Stimulated activated CD4-positive, alpha-beta T cell treated with anti-CD3 and anti-CD28 coated beads, Interleukin-15, amount 100 ng/mL, for 1 hour (primary cell): ENCODE measurements at places on chromosomes 5 and 9.

DNA sequence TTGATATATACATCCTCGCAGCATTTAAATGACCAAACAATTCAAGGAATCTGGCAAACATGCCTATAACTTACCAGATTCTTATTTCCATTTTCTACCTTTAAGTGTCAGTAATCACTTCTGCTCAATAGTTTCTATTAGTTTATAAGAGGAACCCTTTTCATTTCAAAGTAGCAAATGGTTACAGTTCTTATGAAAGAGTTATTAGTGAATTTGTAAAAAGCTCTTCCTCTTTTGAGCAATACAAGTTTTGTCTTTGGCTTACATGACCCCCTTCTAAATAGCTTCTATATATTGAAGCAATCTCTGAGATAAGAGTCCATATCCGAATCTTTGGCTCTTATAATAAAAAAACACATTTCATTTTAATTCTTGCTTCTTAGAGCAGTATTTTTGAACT lies 42.0 kb downstream of the ELL2 start:
- DNase-seq: no peak

GRCh38 chr9:93952784-93953495 lies 2.2 kb downstream of the BARX1 start:
- DNase-seq: no peak

GRCh38 chr5:74643111-74643562 lies 2.6 kb upstream of the ENC1 start:
- DNase-seq: no peak

DNA sequence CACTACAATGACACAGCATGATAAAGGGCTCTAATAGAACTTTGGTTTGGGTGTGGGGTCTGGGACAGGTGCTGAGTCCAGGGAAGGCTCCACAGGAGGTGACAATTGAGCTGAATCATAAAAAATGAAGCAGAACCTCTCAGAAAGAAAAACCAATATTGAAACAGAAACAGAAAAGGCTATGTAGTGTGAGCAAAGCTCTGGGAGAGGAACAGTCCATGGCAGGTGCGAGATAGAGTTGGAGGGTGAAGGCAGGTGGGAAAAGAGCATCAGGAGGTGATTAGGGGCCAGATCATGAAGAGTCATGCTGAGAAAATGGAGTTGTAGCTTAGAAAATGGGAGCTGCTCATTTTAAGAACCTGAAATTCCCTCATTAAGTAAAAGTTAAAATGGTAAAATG lies 164.9 kb downstream of the KCTD16 start:
- no peak for DNase-seq

DNA sequence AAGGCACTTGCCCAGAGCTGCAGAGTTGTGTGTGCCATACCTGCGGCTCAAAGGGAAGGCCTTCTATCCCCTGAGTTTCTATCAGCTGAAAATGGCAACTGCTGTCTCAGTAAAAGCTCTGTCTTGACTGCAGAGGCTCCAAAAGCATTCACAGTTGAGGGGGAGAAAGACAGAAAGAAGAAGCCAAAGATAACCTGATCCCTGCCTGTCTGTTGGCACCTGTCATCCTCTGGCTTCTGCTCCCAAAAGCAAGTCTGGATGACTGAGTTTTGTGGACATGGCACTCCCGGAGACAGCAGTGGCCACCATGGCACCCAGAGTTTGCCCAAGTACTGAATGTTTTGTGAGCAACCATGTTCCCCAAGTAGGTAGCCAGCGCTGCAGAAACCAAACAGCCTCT lies 176.6 kb downstream of the NR3C1 start:
- DNase-seq: no peak

DNA sequence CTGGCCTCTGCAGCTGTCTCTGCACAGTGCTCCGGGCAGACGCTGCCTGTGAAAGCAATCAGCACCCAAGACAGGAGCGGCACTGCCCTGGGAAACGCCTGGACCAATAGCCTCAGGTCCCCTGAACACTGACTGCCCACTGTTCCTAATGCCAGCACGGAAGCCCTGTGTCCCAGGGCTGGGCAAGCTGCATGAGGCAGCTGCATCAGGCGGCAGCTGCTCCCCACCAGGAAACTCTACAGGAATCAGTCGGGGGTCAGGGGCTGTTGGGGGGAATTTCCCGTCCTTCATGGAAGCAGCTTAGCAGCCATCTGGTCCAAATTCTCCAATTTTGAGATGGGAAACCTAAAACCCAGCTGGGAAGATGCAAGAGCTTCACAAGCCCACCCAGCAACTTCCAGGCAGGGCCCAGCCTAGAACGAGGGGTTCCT lies 118.6 kb downstream of the VAV2 start:
- no peak for DNase-seq

- DNase-seq: no peak
These were observed 163.8 kb downstream of the SYK start for GRCh38 chr9:90965226-90966030.

- DNase-seq: no peak
These were observed 35.8 kb downstream of the PIK3R1 start for GRCh38 chr5:68251386-68251785.

GRCh38 chr5:172932313-172933017 lies 26.8 kb upstream of the RPL26L1 start:
- peak; percentile 60 for DNase-seq

- peak; percentile 67 for DNase-seq
These were observed 75.0 kb downstream of the STK10 start for GRCh38 chr5:172113036-172113435.
